ENCODE measurements at places on chromosomes 3 and 15. TPM values are rescaled to one million over a fixed set of nuclear protein-coding genes. Genes with fewer than 3 reads are reported as not detected.

GPR160 gene
- total RNA-seq: 2.2 TPM

SPRED1 gene
- 49.9 TPM for total RNA-seq

KNG1 gene
- total RNA-seq: not detected

DPPA4 gene
- 0.98 TPM for total RNA-seq

PRR20G gene
- total RNA-seq: not detected

PDE12 gene
- total RNA-seq: 14.3 TPM

SELENOT gene
- total RNA-seq: 50.6 TPM

TRH gene
- 4.4 TPM for total RNA-seq

RASGRF1 gene
- 3.7 TPM for total RNA-seq

CNTN6 gene
- total RNA-seq: 10.8 TPM

IMP3 gene
- 27.3 TPM for total RNA-seq

PLCH1 gene
- 12.0 TPM for total RNA-seq

NKIRAS1 gene
- 34.2 TPM for total RNA-seq

ZBED2 gene
- total RNA-seq: not detected

CHAC1 gene
- 2.7 TPM for total RNA-seq

DAZL gene
- total RNA-seq: not detected

MAN2C1 gene
- total RNA-seq: 60.7 TPM

GOLGA6D gene
- under 0.01 TPM for total RNA-seq

WNT5A gene
- 8.1 TPM for total RNA-seq
